Psoas muscle (tissue), 8 donors: ENCODE measurements at places on chromosomes 16 and 17.

DNA sequence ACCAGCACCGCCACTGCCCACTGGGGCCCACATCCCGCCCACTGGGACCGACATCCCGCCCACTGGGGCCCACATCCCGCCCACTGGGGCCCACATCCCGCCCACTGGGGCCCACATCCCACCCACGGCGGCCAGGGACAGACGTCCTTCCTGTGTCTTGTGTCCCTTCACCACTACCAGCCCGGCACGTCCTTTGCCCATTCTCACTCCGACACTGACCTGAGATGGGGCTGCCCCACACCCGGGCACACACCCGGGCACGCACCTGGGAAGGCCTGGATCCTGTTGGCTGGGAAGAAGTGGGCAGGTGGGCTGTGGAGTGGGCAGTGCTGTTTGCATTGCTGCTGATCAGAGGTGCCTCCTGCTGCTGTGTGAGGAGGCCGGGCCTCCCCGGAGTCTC lies 28.4 kb upstream of the GNG13 start:
- DNase-seq = no peak

GRCh38 chr16:60279061-60279665 lies 1545.0 kb upstream of the GOT2 start:
- no peak for DNase-seq

- DNase-seq = no peak
Measured at GRCh38 chr17:16267174-16267573, 50.2 kb downstream of the PIGL start.

GRCh38 chr16:59878479-59878878 lies 1144.4 kb upstream of the GOT2 start:
- DNase-seq = no peak

DNA sequence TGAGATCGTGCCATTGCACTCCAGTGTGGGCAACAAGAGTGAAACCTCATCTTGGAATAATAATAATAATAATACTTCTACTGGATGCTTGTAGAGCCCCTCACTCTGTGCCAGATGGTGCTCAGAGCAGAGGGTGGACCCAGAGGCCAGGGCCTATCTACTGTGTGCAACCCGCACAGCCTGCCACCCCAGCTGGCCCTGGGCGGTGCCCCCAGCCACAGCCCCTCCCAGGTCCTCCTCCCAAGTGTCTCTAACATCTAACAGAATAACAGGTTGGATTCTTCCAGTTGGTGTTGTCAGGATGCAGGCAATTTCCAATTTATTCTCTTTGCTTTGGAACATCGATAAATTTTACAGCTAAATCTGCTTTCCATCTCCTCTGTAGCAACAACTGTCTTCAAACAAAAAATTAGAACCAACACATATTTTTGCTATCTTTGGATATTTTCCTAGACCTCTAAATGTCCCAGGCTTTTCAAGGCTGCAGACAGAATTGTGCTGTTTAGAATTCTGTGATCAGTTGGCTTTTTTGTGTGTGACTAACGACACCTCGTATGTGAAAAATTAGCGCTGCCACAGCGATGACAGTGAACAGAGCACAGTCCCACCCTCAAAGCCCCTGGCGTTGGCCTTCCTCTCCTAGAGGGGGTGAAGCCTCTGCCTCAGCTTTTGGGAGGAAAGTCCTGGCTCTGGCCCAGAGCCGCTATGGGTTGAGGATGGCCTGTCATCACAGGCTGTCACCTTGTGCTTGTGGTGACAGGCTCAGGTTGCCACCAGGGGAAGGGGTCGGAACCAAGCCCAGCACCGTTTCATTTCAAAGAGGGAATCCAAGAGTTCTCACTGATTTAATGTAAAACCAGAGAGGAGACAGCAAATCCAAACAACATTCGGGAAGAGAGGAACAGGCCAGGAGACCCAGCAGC lies 7.6 kb upstream of the EVPL start:
- no peak for DNase-seq

DNA sequence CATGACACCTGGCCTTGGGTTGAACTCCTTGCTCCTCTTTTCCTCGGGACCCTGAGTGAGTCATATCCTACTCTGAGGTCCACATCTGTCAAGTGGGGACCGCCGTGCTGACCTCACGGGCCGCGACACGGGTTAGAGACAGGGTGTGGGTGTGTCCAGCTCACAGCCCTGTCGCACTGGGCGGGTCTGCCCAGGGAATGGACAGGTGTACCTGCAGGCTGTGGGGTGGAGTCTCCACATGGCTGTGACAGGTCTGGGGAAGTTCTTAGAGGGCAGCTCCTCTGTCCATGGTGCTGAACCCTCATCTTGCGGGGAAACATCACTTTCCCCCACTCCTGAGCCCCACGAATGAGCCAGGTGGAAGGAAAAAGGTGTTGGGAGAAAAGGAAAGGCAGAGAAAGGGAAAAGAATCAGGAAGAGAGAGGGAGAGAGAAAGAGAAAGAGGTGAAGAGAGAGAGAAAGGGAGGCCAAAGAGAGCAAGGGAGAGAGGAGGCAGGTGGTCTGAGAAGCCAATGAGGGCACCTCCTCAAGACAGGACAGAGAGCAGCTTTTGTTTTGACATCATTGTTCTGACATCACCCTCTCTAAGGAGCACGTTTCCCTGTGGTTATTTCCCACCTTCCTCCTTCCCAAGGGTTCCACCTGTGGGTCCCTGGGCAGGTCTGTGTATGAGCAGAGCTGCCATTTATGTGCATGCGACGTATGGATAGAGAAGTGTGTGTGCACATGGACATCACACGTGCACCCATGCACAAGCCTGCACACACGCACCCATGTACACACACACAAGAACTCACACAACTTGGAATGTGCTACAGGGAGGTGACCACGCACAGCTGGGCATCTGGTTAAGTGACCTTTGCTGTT lies 32.6 kb upstream of the CBFA2T3 start:
- DNase-seq = peak; percentile 12

GRCh38 chr16:52383119-52383518 lies 163.8 kb downstream of the TOX3 start:
- DNase-seq = no peak

DNA sequence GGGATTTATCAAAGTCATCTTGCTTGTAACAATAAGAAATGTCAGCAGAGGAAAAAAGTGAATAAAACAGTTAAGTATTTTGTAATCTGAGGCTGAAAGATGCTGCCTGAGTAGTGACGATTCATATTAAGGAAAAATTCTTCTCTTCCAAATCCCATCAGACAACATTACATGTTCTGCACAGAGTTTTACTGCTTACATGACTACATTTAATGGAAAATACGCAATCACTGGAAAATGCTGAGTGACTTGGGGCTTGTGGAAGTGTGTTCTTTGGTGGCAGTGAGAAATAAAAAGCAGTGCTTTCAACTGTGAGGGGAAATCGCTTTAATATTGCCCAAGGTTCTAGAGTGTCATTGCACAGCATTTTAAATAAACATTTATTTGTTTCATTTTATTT lies 1025.2 kb upstream of the GOT2 start:
- DNase-seq = no peak

DNA sequence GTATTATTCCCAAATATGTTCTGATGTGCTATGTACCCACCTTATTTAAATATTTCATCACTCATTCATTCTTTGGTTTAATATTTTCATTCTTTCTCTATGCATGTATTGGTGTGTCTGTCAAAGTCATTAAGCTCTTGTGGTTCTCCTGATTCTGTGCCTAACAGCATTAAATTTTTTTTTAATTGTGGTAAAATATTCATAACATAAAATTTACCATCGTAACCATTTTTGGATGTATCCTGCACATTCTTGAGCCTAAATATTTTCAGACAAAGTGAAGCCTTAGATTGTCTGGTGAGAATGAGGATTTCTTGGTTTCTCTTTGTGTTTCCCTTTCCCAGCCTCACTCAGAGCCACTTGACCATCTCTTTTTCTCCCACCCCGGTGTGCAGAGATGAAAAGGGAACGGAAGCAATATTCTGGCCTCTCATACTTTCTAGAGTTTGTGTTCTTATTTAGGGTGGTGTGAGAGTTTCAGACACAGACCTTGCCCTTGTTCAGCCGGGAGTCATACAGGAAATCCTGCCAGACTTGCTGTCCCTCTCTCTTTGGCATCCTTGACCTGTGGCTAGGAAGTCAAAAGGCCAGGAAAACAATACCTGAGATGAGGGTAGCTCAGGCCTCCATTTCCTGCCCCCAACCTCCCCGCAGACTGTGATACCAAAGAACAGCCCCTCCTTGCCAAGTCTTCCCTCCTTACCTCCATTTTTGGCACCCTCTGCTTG lies 4.9 kb downstream of the CCL5 start:
- DNase-seq = no peak

DNA sequence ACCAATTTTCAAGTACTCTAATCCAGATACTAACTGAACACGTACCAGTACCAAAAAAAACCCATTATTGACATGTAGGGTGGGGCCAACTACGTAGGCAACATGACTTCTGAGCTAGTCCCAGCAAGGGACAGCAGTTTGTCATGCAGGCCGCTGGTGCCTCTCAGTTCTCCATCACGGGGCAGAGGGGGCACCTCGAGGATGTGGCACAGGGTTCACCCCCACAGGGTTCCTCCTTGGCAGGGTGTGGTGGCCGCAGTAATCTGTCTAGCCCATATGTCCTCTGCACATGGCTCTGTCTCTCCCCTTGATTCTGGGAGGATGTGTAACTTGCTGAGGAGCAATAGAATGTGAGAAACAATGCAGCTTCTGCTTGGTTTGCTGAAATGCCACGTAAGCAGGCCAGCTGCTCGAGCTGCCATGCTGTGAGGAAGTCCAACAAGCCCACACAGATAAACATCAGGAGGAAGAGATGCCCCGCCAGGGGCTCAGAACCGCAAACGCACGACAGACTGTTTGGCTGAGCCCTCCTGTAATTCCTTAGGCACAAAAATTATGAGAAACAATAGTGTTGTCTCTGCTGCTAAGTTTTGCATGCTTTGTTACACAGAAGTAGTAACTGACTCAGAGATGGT lies 62.4 kb downstream of the NT5M start:
- DNase-seq = peak; percentile 30

DNA sequence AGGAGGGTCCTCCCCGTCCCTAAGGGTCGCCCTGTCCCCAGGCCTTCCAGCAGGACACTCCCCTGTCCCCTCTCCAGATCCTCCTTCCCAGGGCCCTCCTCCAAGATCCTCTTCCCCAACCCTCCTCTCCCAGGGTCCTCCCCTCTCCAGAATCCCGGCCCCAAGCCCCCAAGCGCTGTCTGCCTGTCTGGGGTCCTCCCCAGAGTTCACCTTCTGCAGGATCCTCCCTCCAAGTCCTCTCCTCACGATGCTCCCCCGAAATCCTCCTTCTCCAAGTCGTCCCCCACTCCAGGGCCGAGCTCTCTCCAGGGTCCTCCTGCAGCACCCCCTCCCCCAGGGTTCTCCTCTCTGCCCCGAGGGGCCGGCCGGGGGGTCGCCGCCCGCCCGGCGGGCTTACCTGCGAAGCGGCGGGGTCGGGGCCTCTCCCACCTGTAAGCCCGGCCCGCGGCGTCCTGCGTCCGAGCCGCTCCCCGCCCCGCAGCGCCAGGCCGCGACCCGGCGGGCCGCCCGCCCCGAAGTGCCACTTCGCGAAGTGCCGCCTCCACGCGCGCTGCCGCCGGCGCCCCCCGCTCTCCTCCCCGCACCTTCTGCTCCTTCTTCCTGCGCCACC lies 678 bp upstream of the BAIAP2 start:
- no peak for DNase-seq

GRCh38 chr16:89918453-89919347 lies at the start of gene MC1R:
Gene MC1R (plus strand): TSS chr16:89918862. CDS start chr16:89919259, 397 bp downstream.
- DNase-seq = no peak

DNA sequence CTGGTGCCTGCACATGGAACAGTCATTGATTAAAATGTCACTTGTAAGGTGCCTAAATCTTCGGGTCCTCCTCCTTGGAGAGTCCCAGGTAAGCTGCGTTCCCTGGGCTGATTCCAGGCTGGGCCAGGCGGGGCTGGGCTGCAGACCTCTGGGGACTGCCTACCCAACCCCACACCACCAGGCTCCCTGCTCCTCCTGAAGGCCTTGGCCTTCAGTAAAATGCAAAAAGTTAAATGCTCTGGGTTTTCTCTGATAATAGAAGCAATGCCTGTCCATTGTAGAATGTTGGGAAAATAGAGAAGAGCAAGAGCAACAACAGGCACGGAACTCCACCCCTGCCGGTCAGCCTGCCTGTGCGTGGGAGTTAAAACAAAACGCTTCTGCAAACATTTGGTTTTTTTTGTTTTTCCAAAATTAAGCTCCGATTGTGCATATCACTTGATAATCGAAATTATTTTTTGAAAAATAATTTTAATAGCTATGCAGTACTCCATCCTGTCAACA lies 363.9 kb downstream of the SEC14L1 start:
- DNase-seq = no peak

- DNase-seq = no peak
Measured at GRCh38 chr16:50478773-50479149, 69.4 kb upstream of the NKD1 start.

DNA sequence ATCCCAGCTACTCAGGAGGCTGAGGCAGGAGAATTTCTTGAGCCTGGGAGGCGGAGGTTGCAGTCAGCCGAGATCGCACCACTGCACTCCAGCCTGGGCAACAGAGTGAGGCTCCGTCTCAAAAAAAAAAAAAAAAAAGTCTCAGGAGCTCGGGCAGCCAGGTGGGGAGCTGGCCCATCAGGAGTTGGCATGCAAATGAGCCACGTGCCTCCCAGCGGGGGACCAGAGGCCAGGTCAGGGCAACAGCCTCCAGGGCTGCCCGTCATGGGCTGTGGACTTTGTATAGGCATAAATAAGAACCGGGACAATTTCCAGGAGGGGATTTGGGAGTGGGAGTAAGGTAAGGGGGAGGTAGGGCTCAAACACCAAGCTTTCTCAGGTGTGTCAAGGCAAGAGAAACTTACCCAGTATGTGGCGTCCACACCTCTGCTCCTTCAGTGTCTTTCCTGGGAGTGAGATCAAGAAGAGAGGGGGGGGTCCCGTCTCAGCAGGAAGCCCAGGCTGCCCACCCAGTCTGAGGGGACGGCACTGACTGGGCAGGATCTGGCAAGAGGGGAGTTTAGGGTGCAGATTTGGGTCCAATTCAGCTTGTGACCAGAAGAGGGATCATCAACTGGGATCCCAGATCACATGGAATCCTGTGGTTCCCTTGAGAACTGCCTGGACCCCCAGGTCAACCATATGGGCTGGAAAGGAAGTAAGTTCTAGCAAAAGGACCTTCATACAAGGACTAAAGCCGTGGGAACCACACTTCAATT lies 22.3 kb upstream of the G6PC1 start:
- DNase-seq = no peak

GRCh38 chr16:48335961-48336360 lies 49.3 kb downstream of the SIAH1 start:
- DNase-seq = no peak

GRCh38 chr17:18859256-18859655 lies 1.3 kb downstream of the PRPSAP2 start:
- no peak for DNase-seq

DNA sequence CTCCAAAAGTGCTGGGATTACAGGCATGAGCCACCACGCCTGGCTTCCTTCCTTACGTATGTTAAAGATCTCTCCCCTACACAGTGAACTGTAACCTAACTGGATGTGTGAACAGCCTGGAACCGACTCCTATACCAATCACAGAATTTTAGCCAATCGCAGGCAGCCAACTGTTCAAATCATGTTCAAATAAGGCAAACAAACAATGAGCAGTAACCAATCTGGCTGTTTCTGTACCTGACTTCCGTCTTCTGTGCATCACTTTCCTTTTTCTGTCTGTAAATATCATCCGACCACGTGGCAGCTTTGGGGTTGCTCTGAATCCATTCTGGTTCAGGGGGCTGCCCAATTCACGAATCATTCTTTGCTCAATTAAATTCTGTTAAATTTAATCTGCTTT lies 27.5 kb downstream of the TEKT5 start:
- no peak for DNase-seq
